ENCODE measurements at places on chromosomes 2 and 18. TPM values are rescaled to one million over a fixed set of nuclear protein-coding genes. Genes with fewer than 3 reads are reported as not detected.

The ELOA2 gene
- not detected for total RNA-seq

The MC2R gene
- total RNA-seq = not detected

The DSG1 gene
- 0.04 TPM for total RNA-seq

The COL6A3 gene
- total RNA-seq = 198 TPM

The ZSWIM2 gene
- total RNA-seq = not detected

The CPLX4 gene
- not detected for total RNA-seq

The SERPINB3 gene
- not detected for total RNA-seq

The LRRC30 gene
- total RNA-seq = not detected

The RTP5 gene
- total RNA-seq = not detected

DNA sequence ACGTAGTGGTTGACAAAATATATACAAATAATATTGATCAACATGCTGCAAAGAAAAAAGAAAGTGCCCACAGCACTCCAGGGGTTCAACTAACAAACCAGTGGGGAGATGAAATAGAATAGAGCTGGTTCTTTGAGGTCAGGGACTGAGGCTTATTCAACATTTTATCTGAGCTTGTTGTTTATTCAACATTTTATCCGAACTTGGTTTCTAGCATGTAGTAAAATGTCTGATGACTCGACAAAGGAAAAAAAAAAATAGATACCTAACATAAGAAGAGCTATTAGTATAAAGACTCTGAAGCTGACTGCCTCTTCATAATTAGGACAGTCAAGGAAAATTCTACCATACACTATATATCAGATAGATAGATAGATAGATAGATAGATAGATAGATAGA is 440.9 kb downstream of the NRXN1 start:
- DNase-seq = no peak

GRCh38 chr2:20852139-20852538 is 29.2 kb upstream of the LDAH start:
- DNase-seq = no peak

DNA sequence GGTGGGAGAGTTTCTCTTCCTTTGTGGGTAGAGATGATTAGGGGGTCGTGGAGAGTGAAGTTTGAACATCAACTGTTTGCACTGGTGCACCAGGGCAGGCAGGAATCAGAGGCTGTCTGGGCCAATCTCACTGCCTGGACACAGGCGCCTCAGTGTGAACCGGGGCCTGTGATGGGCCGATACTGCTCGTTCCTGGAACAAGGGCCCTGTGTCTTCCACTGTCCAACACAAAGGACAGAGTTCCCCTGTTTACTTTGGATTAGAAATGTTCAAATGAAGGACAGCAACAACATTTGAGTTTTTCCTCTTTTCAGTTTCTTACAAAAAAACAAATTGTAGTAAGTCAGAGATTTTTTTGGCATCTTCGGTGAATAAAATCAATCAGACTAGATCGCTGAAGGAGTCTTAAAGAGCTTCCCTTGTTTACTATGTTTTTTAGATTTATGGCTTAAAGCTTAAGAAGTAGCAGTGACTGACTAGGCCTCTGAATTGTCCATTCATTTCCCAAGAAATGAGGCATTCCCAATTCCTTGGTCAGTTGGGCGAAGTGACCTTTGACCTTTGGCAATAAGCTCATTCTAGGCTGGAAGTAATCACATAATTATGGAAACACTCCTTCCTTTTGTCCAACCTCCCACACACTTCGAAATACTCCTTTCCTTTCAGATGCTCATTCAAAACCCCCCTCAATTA is 11.6 kb upstream of the TGFA start:
- no peak for DNase-seq

DNA sequence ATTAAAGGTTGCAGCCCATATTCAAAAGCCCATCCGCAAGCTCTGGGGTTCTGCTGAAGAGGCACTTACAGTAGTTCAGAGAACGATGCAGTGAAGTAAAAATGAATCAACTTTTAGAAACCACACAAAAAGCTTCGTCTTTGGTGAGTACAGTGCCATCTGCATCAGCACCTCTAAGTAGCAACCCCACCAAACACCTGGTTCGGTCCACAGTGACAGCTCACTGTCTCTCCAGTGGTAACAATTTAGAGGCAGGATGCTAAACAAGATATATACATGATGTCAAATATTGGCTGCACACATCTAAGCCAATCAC is 275.4 kb upstream of the TCF4 start:
- no peak for DNase-seq

- no peak for DNase-seq
Measured at GRCh38 chr2:201860636-201861066, 54.3 kb downstream of the CDK15 start.

All from sciatic nerve (tissue), 2 donors.